CD4-positive, alpha-beta T cell (primary cell): ENCODE measurements at places on chromosomes 13 and 19.
A peak's percentile ranks its signal among the peaks of the same experiment; 100 is the strongest.

- DNase-seq, result no peak
These were observed 51.7 kb downstream of the MYH14 start for GRCh38 chr19:50255115-50255514.

DNA sequence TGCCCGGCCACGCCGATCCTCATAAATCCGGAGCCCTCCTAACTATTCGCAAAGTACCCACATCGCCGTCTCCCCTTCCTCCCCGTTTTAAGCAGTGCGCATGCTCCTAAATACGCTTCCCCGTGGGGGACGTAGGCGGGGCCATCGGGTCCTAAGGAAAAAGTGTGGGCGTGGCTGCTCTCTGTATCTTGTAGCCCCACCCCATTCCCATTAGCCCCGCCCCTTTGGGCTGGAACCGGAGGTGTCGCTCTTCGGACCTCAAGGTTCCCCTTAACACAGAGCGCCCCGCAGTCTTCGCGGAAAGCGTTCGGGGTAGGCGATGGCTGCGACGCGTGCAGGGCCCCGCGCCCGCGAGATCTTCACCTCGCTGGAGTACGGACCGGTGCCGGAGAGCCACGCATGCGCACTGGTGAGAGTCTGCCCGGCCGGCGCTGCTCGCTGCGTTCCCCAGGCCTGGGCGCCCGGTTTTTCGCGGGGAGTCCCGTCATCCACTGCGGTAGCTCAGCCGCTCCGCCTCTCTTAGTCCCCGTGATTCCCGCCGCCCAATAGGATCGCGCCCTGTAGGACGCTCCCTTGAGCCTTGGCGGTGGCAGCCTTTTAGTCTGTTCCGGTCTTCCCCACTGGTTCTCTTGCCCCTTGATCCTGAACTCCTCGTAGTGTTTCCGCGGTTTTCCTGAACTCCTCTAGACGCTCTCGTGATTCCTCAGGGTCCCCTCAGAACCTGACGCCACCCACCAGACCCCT, at the start of gene ALDH16A1:
ALDH16A1 (plus strand) TSS at position 213 of the 744 bp plus-strand sequence; CDS start at position 320, 107 bp downstream.
- DNase-seq, result peak; percentile 98

DNA sequence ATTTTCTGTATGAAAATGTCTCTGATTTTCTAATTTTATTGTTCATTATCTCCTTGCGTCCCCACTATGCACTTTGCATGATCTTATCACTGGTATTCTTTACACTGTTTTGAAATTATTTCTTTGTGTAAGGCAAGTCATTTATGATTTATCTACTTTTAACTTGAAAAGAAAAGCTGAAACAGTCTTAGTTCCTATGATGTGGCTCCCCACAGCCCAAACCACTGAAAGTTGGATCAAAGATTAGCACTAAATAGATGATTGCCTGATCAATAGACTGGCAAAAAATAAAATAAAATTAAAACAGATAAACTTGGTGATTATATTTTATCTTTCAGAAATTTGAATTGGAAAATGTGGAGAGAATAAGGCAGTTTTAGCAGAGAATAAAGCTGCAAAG, 1101.9 kb downstream of the PCDH9 start:
- no peak for DNase-seq

GRCh38 chr13:26949701-26950502, 189.3 kb upstream of the GPR12 start:
- DNase-seq, result no peak

GRCh38 chr19:46385636-46386035, 27.7 kb downstream of the CCDC8 start:
- DNase-seq, result no peak

- no peak for DNase-seq
These were observed 88.1 kb downstream of the TSC22D1 start for GRCh38 chr13:44487989-44488388.
